ENCODE measurements at places on chromosomes 1 and 21.

DNA sequence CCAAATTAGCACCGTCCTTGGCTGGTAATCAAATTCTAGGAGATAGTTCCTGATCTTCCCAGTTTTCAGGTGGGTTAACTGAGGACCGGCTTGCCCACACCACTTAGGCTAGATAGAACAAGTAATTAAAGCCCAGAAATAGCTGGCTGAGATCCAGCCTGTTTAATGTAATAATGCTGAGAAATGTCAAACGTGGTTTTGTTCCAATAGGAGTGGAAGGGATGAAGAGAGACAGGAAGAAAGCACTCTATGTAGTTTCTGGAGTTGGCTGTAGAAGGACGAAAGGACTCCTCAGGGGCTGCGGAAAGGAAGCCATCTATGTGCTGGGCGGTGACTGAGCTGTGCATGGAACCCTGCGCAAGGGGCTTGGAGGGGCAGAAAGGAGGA, 18.6 kb downstream of the NAV1 start:
- no peak for DNase-seq

DNA sequence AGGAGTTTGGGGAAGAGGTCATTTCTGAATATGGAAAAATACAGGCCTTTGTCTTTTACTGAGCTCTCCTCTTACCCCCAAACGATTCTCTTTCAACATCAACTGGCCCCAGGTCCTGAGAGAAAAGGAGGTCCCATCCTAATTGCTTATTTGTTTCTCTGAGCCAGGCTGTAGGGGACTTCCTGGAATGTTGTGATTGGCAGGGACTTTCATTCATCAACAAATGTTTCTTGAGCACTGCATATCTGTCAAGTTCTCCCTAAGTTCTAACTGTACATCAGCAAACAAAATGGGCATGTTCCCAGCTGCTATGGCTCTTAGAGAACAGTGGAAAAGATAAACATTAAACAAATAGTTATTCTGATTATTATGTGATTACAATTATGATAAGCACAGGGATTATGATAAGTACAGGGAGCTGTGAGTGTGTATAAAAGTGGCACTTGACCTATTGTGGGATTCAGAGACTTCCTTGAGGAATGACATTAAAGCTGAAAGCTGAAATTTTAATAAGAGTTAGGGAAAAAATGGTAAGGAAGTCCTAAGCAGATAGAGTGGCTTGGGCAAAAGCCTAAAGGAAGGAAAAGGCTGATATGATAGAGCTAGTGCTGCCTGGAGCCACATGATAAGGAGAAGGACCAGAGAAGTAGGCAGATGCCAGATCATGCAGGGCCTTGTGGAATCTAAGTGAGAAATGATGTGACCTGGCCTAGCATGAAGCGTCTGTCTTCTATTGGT, 11.6 kb downstream of the GPX7 start:
- DNase-seq: no peak

DNA sequence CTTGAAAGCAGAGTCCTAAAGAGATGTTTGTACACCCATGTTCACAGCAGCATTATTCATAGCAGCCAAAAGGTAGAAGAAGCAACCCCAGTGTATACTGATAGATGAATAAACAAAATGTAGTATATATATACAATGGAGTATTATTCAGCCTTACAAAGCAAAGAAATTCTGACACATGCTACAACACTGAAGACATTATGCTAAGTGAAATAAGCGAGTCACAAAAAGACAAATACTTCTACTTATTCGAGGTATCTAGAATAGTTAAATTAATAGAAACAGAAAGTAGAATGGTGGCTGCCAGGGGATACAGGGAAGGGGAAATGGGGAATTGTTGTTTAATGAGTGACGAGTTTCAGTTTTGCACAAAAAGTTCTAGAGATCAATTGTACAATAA, 23.5 kb downstream of the COP1 start:
- DNase-seq: no peak

DNA sequence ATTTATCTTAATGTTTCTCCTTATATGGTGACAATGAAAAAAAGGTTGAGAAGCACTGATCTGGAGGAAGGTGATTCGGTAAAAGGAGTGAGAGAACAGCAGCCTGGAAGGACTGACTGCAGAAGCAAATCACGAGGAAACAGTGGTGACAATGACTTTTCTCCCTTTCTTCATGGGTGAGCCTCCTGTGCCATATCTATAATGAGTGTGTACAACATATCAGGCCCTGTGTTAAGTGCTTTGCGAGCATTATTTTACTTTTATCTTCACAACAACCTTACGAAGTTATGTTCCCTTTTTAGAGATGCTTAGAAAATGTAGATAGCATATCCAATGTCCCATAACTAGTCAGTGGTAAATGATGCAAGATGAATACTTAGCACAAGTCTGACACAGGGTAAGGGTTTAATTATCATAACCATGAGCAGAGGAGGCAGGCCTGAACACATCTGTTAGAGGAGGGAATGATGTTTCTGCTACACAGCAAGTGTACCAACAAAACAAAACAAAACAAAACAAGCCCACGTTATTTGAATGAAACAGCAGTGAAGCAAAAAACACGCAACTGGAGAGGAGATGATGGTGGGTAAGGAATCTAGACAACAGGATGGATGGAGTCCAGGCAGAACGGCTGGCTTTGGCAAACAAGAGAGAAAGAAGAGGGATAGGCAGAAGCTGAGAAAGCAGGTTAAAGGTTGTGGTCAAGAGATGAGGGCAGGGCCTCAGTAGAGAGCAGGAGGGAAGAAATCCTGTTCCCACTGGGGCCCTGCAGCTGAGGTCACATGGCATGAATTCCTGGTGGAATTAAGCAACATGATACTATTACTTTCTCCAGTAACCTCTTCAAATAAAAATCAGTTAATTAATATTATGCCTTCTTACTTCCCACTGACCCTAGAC, 29.6 kb downstream of the GNG12 start:
- DNase-seq: no peak

- DNase-seq: no peak
Measured at GRCh38 chr1:55695552-55695951, 480.4 kb upstream of the USP24 start.

All from pancreas (tissue), 10 donors.